ENCODE measurements at places on chromosomes 11 and 22.
A peak's percentile ranks its signal among the peaks of the same experiment; 100 is the strongest.

- DNase-seq: no peak
Measured at GRCh38 chr22:27198518-27199035, 541.2 kb downstream of the MIAT start.

DNA sequence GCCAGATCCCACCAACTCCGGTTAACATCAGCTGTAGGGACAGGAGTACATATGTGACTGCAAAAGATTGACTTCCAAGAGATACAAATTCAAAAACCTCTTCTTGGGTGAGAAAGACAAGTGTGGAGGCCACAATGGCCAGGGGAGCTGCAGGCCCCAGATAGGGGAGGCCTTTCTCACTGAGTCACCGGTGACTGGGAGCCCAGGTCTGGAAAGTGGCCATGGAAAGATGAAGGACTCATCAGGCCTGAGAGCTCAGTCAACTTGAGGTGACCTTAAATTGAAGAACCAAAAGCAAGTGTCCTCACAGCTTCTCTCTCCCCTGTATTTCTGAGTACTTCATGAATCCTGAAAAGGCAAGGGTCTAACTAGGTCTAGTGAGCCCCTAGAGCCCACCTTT is 90.4 kb upstream of the CLPB start:
- H3K4me1 ChIP-seq: peaks cover 60% of the 10 kb centered on the region
- no peak overlapping the region for H3K4me3 ChIP-seq
- DNase-seq: no peak
- H3K27me3 ChIP-seq: no peaks in the 10 kb centered on the region
- H3K27ac ChIP-seq: no peak overlapping the region
- H3K36me3 ChIP-seq: no peaks in the 10 kb centered on the region

- H3K36me3 ChIP-seq: peaks cover 1% of the 10 kb centered on the region
- H3K27ac ChIP-seq: no peak overlapping the region
- H3K27me3 ChIP-seq: peaks cover 15% of the 10 kb centered on the region
- DNase-seq: no peak
- H3K4me1 ChIP-seq: peaks cover 56% of the 10 kb centered on the region
Measured at GRCh38 chr11:34250211-34250610, 107.6 kb downstream of the ABTB2 start.

DNA sequence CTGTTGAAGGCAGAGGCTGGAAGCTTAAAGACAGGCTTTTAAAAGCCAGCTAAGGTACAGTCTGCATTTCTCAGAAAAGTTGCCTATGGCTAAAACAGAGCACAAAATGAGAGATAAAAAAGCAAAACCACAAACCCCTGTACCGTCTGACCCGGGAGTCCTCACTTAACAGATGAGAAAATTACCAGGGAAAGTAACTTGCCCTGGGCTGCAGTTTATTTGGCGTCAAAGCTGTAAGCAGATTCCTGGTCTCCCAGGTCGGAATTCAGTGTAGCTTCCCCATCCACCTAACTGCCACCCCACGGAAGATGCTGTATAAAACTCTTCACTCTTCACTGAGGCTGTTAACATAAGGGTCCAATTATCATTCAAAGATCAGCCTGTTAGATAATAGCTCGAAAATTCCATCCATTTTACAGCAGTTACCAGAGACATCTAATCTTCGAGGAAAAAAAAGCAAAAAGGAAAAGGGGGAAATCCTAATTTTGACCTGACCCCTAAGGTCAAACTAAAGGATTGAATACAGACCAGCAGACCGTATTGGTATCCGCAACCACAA is 1.5 kb downstream of the TCF20 start:
- no peak for DNase-seq
- peaks cover 38% of the 10 kb centered on the region for H3K4me1 ChIP-seq
- H3K27ac ChIP-seq: peak overlapping the region; percentile 85
- H3K4me3 ChIP-seq: peak overlapping the region; percentile 94

GRCh38 chr22:46916886-46917770 is 154.7 kb downstream of the TBC1D22A start:
- no peak for DNase-seq
- peaks cover 28% of the 10 kb centered on the region for H3K4me1 ChIP-seq
- H3K36me3 ChIP-seq: peaks cover 19% of the 10 kb centered on the region

- peaks cover 37% of the 10 kb centered on the region for H3K4me1 ChIP-seq
- no peaks in the 10 kb centered on the region for H3K27me3 ChIP-seq
- peak overlapping the region; percentile 94 for H3K27ac ChIP-seq
- no peak for DNase-seq
- H3K36me3 ChIP-seq: peaks cover 18% of the 10 kb centered on the region
Measured at GRCh38 chr22:45240104-45240809, 437 bp downstream of the KIAA0930 start.

Data from central memory CD8-positive, alpha-beta T cell (primary cell).